NCI-H146 (cell line): ENCODE measurements at places on chromosomes 13 and 19.

GRCh38 chr13:104086210-104086609 lies 1020.0 kb upstream of the SLC10A2 start:
- DNase-seq = no peak

GRCh38 chr19:16942583-16942982 lies 53.8 kb downstream of the F2RL3 start:
- no peak for DNase-seq

DNA sequence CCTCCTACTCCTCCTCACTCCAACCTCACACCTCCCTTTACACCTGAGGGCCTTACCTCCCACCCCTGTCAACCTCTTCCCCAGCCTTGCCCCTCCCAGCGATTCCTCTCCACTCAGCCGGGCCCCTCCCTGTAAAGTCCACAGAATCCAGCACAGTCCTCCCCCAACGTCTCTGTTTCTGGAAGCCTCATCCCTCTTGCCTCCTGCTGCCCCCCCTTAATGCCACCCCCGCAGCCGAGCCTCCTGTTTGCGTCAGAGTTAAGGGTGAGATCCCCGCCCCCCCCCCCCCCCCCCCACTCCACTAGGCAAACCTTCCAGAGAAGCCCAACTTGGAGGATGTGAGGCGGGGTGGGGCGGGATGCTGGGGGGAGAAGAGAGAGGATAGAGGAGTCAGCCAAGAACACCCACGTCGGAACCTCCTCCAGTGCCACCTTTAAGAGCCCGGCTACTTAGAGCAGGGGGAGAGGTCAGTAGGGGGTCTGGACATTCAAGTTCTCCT lies 2.1 kb downstream of the UNC13A start:
- DNase-seq = no peak

DNA sequence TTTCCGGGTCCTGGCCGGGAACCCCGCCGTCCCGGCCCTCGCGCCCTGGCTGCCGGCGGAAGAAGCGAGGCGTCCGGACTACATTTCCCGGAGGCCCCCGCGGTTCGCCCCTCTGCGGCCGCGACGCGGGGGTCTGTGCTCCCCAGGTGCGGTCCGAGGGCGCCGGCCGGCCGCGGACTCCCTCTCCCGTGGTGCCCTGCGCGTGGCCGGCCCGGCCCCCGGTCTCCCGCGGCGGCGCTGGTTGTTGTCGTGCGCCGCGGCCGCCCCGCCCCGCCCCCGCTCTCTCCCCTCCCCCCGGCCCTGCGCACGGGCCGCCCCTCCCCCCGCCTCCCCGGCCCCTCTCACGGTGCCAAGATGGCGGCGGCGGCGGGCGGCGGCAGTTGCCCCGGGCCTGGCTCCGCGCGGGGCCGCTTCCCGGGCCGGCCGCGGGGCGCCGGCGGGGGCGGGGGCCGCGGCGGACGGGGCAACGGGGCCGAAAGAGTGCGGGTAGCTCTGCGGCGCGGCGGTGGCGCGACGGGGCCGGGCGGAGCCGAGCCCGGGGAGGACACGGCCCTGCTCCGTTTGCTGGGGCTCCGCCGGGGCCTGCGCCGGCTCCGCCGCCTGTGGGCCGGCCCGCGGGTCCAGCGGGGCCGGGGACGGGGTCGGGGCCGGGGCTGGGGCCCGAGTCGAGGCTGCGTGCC lies at the start of gene KMT2B:
Gene KMT2B (plus strand): TSS at position 339 of the 680 bp plus-strand sequence. CDS start 16 bp downstream, at position 355.
- DNase-seq = no peak

DNA sequence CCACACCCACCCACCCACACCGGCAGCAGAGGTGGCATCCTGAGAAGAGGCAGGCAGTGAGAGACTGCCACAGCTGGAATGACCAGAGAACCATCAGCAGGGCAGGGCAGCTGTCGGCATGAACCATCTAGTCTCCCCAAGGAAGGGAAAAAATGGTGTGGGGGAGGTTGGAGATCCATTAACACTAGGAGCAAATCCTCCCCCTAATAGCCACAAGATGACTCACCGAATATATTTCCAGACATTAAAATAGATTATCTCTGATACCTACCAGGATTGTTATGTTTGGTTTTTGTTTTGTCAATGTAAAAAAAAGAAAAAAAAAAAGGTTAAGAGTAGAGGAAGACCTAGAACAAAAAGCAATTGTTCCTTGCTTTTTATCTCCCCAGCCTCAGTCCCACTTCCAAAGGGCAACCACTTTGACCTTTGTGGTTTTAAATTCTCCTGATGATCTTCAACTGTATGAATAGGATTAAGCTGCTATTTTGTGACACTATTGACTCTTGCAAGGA lies 34.2 kb downstream of the THSD1 start:
- DNase-seq = peak; percentile 42

- DNase-seq = no peak
These were observed 24.0 kb downstream of the MED4 start for GRCh38 chr13:48070942-48071341.

DNA sequence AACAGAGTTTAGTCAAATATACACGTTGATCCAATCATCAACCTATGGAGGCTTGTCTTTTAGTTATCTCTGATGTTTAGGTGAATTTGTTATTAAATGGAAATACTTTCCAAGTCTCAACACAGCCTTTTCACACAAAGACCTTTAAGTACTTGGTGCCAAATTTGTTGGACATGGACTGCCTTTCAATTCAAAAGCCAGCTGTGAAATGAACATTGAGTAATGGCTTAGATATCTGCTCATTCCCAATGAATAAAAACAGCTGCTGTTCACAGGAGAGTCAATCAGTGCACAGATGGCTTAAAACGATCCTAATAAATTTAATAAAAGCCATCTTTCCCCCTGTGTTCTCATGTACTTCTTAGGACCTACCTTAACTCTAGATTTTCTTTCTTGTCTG lies 19.9 kb upstream of the DHRS12 start:
- DNase-seq = no peak
